Progenitor cell of endocrine pancreas (in vitro differentiated cells): ENCODE measurements at places on chromosomes 3 and 15.

DNA sequence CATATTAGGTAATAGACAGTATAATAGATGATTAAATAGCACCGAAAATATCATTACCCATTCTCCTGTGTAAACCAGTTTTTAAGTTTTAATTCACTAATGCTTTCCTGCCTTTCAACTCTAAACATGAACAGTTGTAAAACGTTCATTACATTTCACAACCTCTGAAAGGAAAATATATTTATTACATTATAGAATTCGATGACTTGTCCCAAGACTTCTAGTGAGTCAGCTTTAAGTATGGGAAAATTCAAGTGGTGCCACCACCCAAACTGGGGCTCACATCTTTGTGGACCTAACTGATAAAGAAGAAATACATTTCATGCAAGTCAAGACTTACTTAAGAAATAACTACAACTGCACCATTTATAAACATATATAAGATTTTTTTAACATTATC is 2.0 kb downstream of the TRIM59 start:
- DNase-seq = no peak

DNA sequence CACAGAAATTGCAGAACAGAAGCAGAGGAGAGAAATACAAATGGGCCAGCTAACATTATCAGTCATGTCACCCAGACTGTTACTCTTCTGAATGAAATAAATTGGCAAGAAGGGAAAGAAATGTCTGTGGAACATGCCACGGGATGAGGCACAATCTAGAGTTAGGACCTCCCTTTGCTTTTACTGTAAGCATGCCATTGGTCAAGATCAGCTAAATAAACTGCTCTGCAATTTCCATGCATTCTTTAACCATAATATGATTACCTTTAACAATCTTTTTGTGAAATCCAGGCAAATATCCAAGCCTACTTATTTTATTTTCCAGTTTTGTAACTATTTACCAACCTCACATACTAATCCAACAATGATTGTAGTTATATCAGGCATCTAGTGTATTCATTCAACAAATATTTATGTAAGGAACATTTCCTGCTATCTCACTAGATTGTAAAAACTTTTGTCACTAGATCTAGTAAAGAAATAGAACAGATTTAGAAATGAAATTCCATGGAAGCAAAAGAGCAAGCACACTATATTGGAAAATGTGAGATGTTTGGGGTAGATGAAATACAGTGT is 383.4 kb downstream of the MECOM start:
- DNase-seq = no peak

GRCh38 chr3:160618878-160619277 is 53.5 kb upstream of the KPNA4 start:
- DNase-seq = no peak

- no peak for DNase-seq
Observed at GRCh38 chr3:11641683-11642430, 1.9 kb downstream of the VGLL4 start.

DNA sequence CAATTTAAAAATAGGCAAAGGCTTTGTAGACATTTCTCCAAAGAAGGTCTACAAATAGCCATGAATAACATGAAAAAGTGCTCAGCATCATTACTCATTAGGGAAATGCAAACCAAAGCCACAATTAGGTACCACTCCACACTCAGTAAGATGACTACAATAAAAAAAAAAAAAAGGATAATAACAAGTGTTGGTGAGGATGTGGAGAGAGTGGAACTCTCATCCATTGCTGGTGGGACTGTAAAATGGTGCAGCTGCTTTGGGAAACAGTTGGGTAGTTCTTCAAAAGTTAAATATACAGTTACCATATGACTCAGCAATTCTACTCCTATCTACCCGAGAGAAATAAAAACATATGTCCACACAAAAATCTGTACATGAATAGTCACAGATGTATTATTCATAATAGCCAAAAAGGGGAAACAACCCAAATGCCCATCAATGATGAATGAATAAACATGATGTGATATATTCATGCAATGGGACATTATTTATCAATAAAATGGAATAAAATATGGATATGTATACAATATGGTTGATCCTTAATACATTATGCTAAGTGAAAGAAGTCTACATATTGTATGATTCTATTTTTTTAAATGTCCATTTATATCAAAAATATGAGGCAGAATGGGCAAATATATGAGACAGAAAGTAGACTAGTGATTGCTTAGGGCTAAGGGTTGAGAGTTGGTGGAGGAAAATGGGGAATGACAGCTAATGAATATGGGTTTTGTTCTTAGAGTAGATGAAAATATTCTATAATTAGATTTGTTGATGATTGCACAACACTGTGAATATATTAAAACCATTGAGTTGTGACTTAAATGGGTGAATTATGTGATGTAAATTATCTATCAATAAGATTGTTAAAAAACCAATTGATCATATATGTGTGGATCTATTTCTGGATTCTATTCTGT is 66.1 kb upstream of the SMAD3 start:
- DNase-seq = no peak

DNA sequence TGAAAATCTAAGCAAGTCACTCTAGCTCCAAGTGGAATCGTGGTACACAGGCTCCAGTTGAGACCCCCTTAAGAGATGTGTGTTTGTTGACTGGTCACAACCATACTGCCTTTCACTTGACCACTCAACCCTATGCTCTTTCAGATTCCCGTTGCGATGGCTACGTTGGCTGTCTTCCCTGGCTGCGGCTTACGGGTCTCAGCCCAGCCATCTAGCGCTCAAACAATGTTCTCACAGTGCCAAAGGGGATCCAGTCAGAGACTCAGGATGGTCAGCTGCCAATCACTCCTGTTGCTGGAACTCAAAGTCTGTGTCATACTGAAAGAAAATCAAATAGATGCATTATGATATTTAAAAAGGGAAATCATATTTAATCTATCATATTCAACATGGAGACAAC is 237.6 kb downstream of the ITPR1 start:
- no peak for DNase-seq
